IMR-90 (cell line): ENCODE measurements at places on chromosomes 16 and 17. TPM values are rescaled to one million over a fixed set of nuclear protein-coding genes. Genes with fewer than 3 reads are reported as not detected.

- H3K27me3 ChIP-seq = peaks cover 9% of the 10 kb centered on the region
- H3K4me1 ChIP-seq = no peaks in the 10 kb centered on the region
- H3K27ac ChIP-seq = no peak overlapping the region
- no peak for DNase-seq
- no peaks in the 10 kb centered on the region for H3K36me3 ChIP-seq
These were observed 2.2 kb upstream of the TMC5 start for GRCh38 chr16:19415461-19415860.

- peak overlapping the region; percentile 67 for H3K27ac ChIP-seq
- H3K4me1 ChIP-seq = no peaks in the 10 kb centered on the region
- DNase-seq = no peak
- H3K36me3 ChIP-seq = peaks cover 5% of the 10 kb centered on the region; the same call in 1 of the 2 replicates
These were observed 41.8 kb upstream of the AMZ2 start for GRCh38 chr17:68205808-68206720.

DNA sequence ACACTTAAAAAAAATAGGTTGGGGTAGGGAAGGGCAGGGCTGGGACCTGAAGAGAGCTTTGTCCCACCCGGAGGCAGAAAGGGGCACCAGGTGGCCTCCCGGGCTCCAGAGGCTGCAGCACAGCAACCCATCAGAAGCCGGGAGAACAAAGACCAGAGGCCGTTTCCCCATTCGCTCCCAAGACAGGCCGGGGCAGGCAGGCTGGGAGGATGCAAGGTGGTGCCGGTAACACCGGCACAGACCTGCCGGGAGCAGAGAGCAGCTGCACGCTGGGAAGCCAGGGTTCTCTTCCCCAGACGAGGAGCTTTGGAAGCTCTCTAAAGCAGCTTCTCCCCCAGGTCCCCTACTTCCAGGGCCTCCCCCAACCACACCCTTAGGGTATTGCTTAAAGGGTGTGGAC is 5.6 kb downstream of the PPL start:
- DNase-seq = no peak
- no peak overlapping the region for H3K27ac ChIP-seq
- H3K36me3 ChIP-seq = no peaks in the 10 kb centered on the region
- no peak overlapping the region for H3K4me3 ChIP-seq

DNA sequence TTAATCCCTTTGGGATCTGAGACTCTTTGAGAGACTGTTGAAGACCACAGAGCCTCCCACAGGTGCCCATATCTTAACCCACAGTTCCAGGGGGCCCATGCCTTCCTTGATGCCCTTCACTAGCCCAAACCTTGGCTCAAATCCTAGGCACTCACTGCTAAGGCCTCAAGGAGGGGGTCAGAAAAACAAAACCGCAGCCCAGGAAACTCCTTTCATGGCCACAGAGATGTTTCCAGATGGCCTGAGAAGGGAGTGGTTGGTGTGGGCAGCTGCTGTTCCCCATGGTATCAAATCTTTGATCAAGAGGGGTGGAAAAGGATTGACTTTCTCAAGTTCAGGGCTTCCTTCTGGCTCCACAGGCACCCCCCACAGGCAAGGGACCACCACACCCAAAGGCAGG is 44.7 kb downstream of the CDH1 start:
- peaks cover 40% of the 10 kb centered on the region for H3K27me3 ChIP-seq
- H3K36me3 ChIP-seq = no peaks in the 10 kb centered on the region
- no peak for DNase-seq
- H3K4me3 ChIP-seq = no peak overlapping the region
- H3K27ac ChIP-seq = no peak overlapping the region

DNA sequence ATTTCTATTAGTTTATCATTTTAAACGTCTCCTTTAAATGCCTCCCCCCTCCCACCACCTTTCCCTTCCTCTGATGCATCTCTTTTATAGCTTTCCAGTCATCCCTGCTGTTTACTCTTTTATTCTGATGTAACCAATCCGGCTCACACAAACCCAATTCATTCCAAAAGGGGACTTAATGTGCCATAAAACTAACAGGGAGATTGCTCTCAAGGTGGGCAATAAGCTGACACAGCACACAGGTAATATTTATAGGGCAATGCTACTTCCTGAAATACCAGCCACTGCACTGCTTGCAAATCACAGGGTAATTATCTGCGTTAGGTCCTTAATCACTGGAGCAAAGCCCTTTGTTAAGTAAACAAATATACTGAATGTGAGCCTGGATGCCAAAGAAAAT is 23.3 kb upstream of the CA10 start:
- H3K27me3 ChIP-seq = no peaks in the 10 kb centered on the region
- H3K4me3 ChIP-seq = no peak overlapping the region
- no peaks in the 10 kb centered on the region for H3K36me3 ChIP-seq
- no peak for DNase-seq
- no peaks in the 10 kb centered on the region for H3K4me1 ChIP-seq
- no peak overlapping the region for H3K27ac ChIP-seq

Gene GNG13
- total RNA-seq = not detected in 2 replicates
